ENCODE measurements at places on chromosomes 6 and 20.

DNA sequence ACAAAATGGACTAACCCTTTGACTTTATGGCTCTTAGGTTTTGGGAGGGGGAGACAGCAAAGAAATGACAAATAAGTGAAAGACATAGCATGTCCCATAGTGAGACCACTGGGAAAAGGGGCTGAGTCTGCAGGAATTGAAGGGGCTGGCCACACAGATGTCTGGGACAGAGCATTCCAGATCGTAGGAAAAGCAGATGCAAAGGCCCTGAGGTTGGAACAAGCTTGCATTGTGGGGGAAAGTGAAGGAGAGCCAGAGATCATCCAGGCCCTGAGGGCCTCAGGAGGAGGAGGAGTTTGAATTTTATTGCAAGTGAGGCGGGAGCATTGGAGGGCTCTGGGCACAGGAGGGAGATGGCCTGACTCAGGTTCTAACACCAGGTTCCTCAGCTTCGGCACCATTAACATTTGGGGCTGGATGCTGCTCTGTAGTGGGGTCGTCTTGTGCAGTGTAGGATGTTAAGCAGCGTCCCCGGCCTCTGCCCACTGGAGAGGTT, 97.5 kb downstream of the CEBPB start:
- DNase-seq, result no peak

DNA sequence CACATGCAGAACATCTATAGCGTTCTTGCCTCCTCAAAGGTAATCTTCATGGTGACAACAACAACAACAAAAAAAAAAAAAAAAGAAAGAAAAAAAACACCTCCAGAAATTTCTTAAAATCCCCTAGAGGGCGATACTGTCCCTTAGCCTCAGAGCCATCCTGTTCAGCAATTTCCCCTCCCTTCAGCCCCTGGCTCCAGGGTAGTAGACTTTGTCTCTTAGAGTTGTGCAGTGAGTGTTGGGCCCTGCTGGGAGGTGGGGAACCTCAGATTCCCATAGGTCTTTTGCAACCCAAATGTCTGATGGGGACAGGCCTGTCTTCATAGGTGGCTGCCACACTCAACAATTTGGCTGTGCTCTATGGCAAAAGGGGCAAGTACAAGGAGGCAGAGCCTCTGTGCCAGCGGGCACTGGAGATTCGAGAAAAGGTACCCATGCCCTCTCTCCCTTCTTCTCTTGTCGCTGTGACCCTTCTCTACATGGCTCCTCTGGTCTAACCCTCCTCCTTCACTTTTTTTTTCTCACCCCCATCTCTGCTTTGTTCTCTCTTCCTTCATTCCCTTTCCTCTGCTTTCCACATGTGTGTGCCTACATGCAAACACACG, 6.0 kb upstream of the PTK7 start:
- DNase-seq, result no peak

- no peak for DNase-seq
Observed at GRCh38 chr20:62606551-62607201, 35.6 kb upstream of the SLCO4A1 start.

DNA sequence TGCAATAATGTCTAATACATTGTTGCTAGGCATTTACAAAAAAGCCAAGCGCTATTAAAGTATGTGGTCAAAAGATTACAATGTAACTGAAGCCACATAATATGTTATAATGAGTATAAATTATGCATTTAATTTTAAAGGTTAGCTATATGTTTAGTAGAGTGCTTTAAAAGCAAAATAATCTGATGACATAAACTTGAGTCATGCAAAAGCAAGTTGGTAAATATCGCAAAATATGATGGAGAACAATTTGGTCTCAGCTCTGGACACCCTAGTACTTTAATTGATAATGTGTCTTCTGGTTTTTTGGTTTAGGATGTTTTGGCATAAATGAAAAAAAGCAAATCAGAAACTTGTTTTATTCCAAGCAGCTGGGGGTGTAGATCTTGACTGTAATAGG, 188.6 kb upstream of the RREB1 start:
- no peak for DNase-seq

- no peak for DNase-seq
Observed at GRCh38 chr6:35292494-35292893, 5.1 kb upstream of the DEF6 start.

DNA sequence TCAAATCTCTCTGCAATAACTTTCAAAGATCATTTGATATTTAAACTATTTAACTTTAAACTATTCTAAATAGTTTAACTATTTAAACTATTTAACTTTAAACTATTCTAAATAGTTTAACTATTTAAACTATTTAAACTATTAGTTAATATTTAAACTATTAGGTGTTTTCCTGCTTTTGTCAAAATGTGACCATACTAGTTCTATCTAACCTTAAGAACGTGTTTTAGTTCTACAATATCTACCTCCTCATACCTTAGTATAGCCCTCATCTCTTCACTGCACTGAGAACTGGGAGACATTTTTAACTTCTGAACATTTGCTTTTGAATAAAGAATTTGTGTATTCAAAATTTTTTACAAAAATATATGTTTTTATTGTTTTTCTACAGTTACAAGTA, 429.1 kb downstream of the ADGRB3 start:
- DNase-seq, result no peak

DNA sequence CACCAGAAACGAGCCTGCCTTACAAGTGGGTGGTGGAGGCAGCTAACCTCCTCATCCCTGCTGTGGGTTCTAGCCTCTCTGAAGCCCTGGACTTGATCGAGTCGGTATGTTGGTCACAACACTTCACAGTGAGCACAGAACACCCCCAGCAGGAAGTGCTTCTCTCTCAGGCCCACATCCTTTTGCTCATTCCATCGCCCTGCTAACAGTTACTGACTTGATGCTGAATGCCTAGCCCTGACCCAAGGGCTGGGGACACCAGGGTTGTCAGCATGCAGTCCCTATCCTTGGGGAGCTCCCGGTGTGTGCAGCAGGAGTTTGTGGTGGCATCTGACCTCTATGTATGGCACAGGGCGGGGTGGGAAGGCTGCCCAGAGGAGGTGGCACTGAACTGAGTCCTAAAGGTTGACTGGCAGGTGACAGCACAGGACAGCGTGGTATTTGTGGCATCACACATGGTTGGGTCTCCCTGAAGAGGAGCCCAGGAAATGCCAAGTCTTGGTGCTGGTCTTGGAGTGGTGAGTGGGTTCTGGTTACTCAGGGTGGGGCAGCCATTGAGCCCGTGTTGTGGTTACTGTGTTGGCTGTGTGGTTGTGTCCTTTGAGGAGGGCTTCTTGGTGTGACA, 26.7 kb downstream of the GTSF1L start:
- DNase-seq, result no peak

DNA sequence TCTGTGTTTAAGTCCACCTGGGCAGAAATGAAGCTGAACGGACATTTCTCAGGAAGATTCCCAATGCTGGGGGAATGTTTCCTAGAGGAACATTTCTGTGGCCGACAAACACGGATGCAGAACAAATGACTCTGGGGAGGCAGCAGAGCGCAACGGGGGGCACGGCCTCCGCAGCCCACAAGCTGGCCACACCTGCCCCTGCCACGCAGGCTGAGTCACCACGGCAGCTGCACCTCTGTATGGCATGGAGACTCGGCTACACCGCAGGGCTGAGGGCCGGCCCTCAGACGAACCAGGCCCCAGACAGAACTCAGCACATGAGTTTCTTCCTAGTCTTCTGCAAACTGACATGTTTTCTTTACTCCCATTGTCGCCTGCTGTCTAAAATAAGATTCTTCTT, 10.0 kb upstream of the PRR18 start:
- DNase-seq, result no peak

GRCh38 chr6:113642714-113643406, 214.3 kb upstream of the MARCKS start:
- no peak for DNase-seq

- DNase-seq, result peak; percentile 55
Observed at GRCh38 chr6:72621291-72622093, at the start of gene KCNQ5. KCNQ5 (plus strand) TSS chr6:72622064.

DNA sequence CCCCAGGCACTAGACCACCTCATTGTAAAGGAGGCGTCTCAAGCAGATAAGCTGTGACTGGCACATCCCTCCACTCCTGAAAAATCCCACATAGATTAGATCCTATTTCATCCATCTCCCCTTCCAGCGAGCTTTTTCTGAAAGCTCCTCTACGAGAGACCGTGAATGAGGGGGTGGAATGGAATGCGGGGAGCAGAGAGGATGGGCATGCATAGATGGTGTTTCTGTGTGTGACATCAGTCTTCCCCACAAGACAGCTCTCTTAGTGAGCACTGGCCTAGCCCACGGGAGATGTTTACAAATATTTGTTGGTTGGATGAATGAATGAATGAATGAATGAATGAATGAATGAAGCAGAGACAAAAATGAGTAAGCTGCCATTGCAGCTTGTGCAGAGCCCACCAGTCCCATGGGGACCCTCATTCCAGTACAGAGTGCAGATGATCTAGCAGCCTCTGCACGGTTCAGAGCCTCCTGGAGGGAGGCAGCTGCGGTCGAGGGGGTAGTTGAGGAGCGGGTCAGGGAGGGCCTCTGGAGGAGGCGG, 98.4 kb downstream of the DLGAP4 start:
- no peak for DNase-seq

- no peak for DNase-seq
Observed at GRCh38 chr6:162123797-162124196, 603.8 kb downstream of the PRKN start.

DNA sequence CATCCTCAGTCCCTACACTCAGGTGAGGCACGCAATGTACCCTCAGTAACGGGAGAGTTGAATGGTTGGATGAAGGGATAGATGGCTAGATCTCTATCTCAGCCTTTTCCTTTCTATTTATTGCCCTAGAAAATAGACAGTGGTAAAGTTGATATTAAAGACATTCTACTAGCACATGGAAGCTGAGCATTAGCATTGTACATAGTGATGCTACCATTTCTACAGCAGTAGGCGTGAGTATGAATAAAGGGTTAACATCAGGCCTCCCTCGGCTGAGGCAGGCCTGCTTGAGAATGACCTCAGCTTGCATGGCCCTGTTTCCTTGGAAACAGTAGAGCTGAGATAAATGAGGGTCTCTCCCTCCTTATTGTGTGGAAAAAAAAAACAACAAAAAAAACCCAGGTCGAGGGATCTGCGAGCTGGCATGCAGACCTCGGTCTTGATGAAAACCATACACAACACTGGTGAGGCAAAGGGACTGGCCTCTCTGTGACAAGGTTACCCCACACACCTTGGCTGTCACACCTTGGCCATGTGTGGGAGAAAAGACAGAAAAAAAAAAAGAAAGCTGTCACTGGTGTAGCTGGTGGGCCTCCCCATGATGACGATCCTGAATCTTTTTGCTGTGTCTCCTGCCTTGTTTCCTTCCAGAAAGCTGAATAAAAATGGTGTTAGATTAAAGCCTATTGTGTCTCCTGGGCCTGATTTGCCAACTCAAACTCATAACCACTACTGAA, 160.0 kb downstream of the HACE1 start:
- DNase-seq, result no peak

DNA sequence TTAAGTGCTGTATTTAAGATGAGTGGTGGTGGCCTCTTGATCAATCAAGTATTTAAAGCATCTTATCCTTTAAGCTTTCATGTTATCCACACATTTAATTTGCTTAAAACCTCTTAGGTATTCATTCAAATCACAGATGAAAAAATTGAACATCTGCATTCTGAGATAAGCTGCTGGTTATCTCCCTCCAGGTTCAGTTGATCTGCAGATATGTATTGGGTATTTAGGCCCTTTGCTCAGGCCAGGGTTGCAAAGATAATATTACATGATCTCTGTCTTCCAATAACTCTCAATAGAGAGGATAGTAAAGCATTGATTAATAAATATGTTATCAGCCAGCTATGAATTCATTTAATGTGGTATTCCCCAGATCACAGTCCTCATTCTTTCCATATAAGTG, 45.9 kb downstream of the RPS12 start:
- DNase-seq, result no peak

DNA sequence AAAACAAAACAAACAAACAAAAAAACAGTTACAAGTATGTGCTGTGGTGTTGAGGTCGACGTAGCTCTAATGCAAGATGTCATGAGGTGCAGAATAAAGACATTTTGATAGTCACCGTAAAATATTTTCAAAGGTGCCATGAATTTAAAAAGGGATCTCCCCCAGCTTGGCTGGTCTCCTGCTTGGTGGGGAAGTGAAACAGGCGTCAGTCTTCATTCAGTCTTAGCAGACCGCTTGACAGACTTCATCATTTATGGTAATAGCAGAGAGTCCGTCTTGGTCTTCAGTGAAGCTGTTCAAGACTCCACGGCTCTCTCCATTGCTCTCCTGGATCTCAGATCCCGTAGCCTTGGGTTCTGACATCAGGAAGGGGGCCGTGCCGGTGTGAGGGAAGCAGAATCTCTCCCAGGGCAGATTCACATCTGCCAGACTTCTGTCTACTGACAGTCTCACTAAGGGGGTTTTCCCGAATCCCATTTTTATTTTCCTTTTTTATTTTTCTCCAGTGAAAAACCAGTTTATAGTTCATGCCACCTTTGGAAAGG, 1.6 kb downstream of the SLC24A3 start:
- no peak for DNase-seq

DNA sequence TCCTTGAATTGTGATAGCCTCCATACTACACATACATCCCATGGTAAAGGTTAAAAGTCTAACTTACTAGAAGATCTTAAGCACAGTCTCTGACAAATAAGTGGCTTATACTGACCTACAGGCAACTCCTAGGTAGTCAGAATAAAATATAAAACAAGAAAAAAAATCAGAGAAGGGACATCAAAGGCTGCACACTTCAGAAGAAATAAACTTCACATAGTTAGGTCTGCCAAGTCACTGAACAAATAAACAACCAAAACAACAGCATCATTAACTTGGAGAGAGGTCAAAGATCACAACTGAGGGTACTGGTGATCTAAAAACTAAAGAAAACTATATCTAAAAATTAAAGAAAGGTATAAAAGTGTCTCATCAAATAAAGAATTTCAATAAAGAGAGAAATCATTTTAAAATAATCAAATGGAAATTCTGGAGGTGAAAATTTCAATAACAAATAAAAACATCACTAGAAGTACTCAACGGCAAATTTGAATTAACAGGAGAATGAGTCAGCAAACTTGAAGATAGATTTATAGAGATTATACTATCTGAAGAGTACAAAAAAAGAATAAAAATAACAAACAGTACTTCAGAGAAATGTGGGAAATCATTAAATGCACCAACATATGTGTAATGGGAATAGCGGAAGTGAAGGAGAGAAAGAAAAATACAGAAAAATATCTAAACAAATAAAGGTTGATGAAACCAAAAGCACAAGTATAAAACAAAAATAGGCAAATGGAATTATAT, 88.0 kb upstream of the UST start:
- DNase-seq, result no peak

Measured in stimulated activated CD8-positive, alpha-beta memory T cell treated with anti-CD3 and anti-CD28 coated beads, Interleukin-2, amount 100 ng/mL, for 48 hours (primary cell).